ENCODE measurements at places on chromosomes 3 and 15.

GRCh38 chr15:41935566-41936020, 36.8 kb downstream of the EHD4 start:
- DNase-seq, result no peak

- DNase-seq, result no peak
These were observed 21.5 kb downstream of the AGTR1 start for GRCh38 chr3:148718982-148719862.

DNA sequence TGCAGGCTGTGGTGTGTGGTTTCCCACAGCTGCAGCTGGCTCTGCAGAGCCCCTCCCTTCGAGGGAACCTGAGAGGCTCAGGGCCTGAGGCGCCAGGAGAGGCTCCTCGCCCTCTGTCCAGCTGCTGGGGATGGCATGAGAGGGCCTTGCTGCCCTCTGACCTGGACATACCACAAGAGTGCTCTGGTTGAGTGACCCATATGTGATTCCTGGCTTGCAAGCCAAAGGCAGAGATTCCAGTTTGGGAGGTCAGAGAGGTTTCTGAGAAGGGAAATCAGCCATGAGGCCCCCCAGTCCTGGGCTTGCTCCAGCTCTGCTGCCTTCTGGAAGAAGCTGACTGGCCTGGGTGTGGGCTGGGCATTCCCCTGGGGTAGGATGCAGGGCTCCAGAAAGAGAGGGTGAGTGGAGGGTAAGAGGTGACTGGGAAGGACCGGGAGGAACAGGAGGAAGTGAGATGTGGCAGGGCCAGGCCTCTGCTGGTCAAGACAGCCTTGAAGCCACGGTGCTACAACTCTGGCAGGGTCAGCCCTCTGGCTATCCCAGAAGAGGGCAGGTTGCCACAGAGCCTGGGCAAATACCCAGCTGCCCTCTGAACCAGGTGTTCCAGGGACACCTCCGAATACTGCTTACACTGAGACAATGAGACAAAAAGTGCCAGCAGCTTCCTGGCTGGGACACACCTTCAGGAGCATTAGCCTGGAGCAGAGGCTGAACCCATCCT, 16.0 kb upstream of the SRP14 start:
- DNase-seq, result no peak

GRCh38 chr3:129672412-129672811, 65.9 kb upstream of the PLXND1 start:
- no peak for DNase-seq

DNA sequence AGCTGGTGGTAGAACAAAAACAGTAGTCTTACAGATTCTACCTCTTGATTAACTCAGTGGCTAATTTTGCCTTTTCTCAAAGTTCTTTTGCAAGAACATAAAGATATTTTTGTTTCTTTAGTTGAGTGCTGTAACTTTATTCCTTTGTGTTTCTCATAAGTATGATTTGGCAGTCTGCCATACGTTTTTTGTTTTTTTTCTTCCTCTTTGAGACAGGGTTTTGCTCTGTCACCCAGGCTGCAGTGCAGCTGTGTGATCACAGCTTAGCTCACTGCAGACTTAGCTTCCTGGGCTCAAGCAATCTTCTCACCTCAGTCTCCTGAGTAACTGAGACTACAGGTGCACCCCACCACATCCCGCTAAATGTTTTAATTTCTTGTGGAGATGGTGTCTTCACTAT, 22.4 kb downstream of the B3GNT5 start:
- no peak for DNase-seq

DNA sequence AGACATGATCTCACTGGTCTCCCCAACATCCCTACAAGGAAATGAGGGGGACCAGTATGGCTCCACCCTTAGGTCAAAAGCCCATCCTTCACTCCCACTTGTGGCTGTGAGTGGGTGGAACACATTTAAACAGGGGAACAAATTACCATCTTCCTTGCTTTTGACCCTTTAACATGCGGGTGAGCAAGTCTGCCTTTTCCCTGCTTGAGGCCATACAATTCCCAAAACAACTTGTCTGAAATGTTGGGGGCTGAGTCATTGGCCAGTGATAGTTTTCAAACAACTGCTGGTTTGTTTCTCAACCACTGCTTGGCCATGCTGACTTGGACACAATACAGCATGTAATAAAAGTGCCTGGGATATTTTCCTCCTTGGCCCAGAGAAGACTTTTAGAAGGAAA, 39.6 kb downstream of the COL8A1 start:
- no peak for DNase-seq

DNA sequence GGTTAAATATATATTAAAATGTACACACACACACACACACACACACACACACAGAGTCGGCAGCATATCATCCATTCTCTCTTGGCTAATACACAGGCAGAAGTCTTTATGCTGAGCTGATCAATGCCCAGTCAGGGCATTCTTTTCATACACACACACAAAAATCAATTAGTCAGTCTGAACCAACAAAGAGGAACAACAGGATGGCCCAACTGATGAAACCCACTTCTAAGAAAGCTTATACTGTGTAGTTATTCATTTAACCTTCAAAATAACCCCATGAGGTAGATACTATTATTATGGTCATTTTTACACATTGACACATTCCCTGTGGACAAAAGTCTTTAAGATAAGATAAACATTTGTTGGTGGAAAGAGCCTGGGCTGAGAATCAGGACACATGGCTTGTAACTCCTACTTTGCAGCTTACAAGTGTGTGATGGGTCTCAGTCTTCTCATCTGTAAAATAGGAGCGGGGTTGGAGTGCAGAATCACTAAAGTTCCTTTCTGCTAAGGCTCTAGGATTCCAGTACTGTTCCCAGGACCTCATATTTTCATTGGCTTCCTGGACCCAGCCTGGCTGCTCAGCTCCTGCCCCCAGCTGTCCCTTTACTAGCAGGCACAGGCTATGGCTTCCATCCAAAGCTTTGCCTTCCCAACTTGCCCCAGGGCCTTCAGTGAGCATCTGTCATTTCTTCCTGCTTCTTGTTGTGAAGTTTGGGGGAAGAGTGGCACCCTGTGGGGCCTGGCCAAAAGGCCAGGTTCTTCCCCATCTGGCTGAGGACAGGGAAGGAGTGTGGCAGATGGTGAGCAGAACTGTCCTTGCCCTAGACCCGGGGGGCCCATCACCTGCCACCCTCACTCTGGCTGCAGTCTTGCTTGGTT, 27.2 kb upstream of the GLCE start:
- DNase-seq, result no peak

DNA sequence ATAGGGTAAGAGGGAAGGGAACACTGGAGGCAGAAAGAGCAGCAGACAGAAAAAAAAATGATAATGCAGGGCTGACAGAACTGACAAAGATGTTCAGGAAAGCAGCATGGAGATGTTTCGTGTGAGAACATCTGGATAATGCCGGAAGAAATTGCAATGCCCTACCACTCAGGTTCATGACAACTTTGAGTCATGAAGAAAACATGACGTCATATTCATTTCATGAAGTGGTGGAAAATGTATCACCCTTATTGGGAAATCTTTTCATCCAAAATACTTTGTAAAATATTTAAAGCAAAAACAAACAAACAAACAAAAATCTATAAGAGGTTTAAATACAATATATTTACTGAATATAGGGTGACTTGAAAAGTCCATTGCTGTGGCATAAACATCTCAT, 305.4 kb upstream of the IGF1R start:
- no peak for DNase-seq

DNA sequence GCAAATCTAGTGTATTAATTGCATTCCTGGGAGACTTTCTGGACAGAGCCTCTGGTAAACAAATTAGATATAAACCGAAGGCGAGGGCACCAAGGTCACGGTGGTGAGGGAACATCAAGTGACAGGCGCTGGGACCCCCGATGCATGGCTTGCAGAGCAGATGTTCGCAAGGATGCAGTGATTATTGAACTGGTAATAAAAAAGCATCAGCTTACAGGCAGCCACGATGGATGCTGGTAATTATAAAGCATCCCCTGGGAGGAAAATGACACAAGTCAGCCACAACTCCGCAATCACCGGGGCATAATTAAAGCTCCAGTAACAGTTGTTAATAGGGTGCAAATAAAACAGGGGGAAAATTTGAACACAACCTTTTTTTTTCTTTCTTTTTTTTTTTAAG, 231.1 kb upstream of the DPH6 start:
- no peak for DNase-seq

- DNase-seq, result no peak
These were observed 18.3 kb downstream of the CALML4 start for GRCh38 chr15:68186671-68187397.

DNA sequence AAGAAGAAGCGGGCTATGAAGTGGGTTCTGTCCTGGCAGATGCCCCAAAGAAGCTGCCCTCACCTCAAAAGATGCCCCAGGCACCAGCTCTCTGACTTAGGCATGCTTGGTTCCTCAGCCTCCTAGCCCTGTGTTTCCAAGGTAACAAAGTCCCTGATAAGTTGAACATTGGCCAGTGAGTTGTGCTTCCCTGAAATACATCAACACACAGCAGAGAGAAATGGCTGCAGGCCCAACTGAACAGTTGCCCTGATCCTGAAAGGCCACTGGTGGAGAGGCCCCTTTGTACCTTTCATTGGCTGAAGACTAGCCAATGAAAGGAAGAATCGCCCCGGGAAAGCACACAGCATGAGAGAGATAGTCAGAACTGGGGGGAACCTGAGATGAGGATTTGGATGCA, 169.9 kb upstream of the CTNNB1 start:
- DNase-seq, result no peak

DNA sequence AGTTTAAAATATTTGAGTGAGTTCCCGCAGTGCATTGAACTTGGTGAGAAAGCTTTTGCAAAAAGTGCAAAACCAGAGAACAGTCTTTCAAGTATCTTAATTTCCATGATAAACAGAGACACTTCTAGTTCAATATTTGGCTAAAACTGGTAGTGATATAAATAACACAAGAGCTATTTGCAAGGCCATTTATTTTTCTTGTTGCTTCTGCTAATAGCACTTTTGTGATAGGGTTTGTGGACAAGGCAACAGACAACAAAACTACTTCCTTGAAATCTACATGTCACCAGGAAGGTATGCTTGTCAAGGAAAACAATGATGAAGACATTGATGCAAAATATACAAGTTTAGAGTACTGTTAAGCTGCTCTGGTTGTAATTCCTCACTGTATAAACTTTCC, 1225.1 kb downstream of the OTOL1 start:
- DNase-seq, result no peak

- no peak for DNase-seq
These were observed 186.4 kb upstream of the NANOGP8 start for GRCh38 chr15:35271371-35272043.

DNA sequence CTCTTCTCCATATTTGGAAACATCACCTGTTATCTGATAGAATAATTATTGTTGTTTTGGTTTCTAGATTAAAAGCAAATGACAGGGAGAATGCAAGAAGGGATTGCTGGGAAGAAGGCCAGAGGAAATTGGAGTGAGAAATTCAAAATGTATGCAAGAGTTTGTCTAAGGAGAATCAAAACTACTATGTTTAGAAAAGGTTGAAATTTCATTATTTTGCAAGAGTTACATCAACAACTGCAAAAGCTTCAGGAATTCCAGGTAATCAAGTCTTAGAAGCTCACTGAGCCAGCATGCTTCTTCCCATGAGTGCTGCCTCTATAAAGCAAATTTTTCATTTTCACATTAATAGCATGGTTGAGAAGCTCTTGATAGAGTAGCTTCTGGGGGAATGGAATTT, 177.2 kb upstream of the GBE1 start:
- no peak for DNase-seq

DNA sequence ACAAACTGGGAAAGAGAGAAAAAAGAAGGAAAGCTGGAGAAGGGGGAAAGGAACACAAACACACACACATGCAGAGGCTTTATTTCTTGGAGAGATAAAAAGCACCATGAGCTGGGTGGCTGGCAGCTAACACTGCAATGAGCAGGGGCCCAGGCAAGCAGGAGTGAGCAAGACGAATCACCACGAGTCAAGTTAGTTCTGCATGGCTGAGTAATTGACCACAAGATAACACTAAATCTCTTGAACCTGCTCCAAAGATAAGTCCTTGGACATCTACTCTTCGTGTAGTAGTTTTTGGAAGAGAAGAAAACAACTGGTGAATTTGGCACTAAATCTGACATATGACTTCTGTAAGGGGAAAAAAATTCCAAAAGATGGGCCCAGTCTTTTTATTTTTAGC, 100.9 kb downstream of the MYO5A start:
- DNase-seq, result no peak

DNA sequence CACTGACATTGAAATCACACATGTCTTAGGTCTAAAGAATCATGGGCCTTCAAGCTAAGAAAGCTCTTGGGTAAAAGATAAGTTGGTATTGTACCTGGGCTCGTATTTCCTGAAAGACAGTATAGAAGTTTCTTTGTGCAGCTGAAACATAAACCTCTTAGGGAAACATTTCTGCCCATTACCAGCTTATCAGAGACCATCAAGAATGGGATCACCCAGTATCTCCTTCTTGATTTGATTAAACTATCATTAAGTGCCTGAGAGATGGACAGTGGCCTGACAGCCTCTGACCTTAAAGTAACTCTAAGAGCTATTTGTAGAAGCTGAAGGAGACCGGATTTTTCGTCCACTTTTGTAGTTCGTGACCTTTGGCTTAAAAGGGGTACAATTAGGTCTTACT, 265.3 kb downstream of the ERC2 start:
- no peak for DNase-seq

- DNase-seq, result no peak
These were observed 20.0 kb downstream of the SLC28A1 start for GRCh38 chr15:84904419-84904818.

DNA sequence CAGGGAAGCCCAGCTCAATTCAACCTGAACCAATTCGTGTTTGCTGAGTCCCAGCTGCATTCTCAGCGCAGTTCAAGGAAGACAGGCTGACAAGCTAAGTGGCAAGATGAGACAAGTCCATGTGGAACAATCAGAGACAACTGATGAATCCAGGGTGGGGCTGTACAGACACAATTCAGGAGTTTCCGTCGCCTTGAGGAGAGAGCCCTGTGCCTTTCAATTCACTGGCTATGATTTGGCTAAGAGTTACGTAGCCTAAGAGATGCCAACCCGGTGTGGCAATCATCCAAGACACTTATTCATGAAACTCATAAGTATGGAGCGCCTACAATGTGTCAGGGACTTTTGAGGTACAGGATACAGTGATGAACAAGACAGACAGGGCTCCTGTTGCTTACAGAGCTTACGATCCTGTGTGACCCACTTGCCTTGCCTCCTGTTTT, 15.5 kb upstream of the ZBED2 start:
- no peak for DNase-seq

DNA sequence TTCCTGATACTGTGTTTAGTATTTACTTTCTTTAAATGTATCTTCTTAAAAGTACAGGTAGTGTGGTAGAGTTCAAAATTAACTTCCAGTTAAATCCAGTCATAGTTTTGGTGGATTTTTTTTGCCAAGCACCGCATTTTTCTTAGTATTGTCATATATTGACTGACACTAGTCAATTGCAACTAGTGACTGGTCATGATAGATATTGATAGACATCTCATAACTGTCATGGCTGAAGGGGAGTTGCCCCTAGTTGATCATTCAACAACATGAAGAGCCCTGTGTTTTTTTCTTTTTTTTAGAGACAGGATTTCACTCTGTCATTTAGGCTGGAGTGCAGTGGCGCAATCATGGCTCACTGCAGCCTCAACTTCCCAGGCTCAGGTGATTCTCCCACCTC, 22.1 kb downstream of the RAB8B start:
- no peak for DNase-seq

- no peak for DNase-seq
These were observed 14.3 kb downstream of the AKAP13 start for GRCh38 chr15:85394554-85395333.
